Fibroblast of mammary gland (primary cell): ENCODE measurements at places on chromosomes 7 and 10.

GRCh38 chr7:157434231-157434630 lies 97.4 kb downstream of the DNAJB6 start:
- no peak for DNase-seq

DNA sequence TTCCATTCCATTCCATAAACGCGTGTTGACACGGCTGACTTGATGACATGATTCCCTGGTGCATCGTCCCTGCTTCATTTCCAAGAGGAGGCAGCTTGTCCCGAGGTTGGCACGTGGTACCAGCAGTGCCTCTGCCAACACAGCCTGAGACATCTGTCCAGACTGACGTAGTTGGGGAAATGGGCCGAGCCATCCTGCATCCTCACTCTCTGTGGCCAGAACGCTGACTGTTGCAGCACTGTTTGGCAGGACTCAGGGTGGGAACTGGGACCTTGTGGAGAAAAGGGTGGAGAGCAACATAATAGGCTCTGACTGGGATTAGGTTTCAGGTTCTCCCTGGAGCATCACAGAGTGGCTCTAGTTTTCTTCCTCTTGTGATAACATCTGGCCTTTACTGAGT lies 118.6 kb upstream of the BTBD16 start:
- DNase-seq: peak; percentile 96

DNA sequence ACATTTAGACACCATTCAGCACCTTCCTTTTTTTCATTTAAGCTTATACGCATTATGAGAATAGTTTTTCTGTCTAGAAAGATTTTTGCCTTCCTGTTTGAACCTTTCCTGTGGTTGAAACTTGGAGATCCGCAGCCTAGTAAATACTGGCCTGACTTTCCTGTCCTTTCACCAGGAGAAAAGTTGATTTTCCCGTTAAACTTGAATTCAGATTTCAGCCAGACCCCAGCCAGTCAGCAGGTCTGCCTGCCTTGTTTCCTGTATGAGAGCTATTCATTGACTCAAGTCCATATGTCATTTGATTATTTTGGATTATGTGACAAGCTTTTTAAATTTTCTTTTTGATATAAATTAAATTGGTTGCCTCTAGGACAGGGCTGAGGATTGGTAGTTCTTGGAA lies 71.5 kb downstream of the EVX1 start:
- DNase-seq: no peak

GRCh38 chr7:90233569-90233968 lies 11.4 kb upstream of the CFAP69 start:
- DNase-seq: no peak

DNA sequence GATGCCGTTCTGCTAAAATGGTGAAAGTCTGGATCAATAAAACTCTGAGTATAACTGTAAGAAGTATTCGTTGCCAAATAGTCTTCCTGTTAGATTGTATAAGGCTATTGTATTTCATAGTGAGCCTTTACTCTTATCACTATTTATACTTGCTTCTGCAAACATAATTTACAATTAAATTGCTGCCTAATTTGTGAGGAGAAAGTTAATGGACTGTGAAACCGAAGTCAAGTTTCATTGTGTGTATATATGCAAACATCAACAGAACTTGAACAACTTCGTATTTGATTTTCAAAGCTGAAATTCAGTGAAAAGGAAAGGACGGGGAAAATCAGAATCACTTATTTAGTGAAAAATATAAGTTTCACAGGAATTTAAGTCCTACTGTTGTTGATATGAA lies 135.9 kb upstream of the CCDC6 start:
- DNase-seq: no peak
